ENCODE measurements at places on chromosomes 2 and 18.

GRCh38 chr2:198220763-198221610, 416.6 kb downstream of the PLCL1 start:
- no peak for DNase-seq

GRCh38 chr2:48173141-48173540, 266.8 kb upstream of the FBXO11 start:
- DNase-seq: no peak

DNA sequence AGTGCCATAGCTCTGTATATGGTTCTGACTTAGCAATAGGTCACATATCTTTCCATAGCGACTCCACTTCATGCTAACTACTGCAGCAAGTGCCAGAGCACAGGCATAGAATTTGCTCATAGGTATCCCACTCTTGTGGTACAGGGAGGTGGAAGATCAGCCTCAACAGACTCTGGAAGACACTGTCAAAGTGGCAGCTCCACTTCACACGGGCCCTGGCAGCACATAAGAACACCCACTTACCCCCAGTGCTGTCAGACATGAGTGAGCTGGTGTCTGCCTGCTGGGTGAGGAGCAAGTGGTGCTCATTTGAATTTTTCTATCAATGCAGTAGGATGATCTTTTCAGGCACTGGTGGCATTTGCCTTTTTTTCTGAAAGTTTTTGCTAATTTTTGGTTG, 48.6 kb downstream of the BCL2L11 start:
- no peak for DNase-seq

DNA sequence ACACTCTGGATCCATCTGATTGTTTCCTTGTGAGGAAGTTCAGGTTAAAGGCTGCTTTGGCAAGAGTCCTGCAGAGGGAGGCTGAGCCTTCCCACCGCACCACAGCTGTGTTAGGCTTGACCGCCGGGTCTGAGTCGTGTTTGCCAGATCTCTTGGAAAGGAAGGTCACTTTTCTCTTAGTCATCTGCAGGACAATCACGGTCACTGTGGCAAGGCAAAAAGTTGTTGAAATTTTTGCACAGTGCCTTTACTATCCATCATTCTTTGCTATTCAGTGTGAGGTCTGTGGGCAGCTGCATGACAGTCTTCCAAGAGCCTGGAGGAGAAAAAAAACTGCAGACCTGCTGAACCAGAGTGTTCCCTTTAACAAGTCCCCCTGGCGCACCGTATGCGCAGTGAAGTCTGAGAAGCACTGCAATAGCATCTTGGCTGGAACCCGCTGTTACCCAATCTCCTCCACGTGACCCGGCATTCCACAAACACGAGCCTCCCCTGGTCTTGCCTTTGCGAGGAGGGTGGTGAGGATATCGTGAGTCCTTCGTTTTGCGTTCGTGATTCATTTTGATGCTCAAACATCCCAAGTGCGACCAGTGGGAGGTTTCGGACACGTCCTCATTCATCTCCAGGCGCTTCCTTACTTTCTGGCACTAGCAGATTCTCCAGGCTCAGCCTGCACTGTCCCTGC, 23.0 kb downstream of the BIN1 start:
- DNase-seq: no peak
